ENCODE measurements at places on chromosomes 7 and 10. TPM values are rescaled to one million over a fixed set of nuclear protein-coding genes. Genes with fewer than 3 reads are reported as not detected.

The ALOX5 gene
- polyA plus RNA-seq: 8.0 TPM

GRCh38 chr10:44879531-44879899 is 31.6 kb upstream of the TMEM72 start:
- no peak for DNase-seq

- DNase-seq: no peak
These were observed 24.9 kb downstream of the LUC7L2 start for GRCh38 chr7:139384611-139385010.

DNA sequence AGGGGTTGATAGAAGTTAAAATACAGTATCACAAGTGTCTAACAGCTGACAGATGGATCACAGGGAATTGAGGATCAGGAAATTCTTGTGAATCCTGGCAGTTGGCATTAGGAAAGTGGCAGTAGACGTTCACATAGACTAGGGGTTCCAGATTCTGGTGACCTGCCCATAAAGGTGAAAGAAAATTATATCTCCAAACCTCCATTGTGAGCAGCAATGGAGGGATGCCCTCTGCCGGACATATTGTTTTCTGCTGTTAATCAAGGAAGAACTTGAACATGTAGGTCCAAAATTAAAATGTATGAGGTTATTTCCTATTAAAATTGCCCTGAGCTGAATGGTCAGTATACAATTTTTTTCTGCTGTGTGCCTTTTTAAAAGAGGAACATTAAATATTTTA is 5.1 kb downstream of the NME8 start:
- no peak for DNase-seq
